ACHN (cell line): ENCODE measurements at places on chromosomes 5 and 9.

GRCh38 chr5:125139590-125139989, 393.2 kb upstream of the ZNF608 start:
- DNase-seq, result no peak

DNA sequence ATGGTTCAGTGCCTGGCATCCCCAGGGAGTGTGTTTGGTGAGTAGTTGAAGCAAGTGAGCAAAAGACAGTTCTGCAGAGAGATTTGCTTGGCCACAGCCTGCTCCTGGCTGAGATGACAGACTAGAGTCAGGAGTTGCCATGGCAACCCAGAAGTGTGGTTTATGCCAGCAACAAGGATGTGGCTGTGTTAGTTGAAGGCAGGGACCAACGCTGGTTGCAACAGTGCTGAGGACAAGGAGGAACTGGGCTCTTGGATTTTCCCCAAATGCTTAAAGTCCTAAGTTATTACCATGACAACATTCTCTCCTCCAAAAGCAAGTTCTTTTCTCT, 2.7 kb downstream of the NXNL2 start:
- peak; percentile 91 for DNase-seq

- DNase-seq, result no peak
These were observed 201.4 kb downstream of the ADAMTSL1 start for GRCh38 chr9:18675332-18675731.

GRCh38 chr9:134136996-134137299, 1.1 kb downstream of the WDR5 start:
- DNase-seq, result no peak

DNA sequence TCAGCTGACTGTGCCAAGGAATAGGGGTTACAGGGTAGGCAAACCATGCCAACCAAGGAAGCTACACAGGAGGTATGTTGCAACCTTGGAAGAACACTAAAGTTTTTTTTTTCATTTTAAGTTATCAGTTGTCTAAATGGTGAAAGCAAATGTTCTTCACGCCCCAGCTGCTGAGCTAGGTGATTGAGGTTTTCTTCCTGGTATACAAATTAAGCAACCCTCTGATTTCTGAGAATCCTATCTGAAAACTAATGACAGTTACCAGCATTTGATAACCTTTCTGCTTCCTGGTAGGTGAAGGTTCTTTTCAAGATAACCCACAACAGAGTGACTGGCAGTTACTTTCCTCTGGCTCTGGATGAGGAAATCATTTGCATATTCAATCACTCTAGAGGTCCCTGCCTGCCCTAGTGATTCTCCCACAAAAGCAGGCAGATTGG, 194.9 kb downstream of the ATP10B start:
- DNase-seq, result no peak

DNA sequence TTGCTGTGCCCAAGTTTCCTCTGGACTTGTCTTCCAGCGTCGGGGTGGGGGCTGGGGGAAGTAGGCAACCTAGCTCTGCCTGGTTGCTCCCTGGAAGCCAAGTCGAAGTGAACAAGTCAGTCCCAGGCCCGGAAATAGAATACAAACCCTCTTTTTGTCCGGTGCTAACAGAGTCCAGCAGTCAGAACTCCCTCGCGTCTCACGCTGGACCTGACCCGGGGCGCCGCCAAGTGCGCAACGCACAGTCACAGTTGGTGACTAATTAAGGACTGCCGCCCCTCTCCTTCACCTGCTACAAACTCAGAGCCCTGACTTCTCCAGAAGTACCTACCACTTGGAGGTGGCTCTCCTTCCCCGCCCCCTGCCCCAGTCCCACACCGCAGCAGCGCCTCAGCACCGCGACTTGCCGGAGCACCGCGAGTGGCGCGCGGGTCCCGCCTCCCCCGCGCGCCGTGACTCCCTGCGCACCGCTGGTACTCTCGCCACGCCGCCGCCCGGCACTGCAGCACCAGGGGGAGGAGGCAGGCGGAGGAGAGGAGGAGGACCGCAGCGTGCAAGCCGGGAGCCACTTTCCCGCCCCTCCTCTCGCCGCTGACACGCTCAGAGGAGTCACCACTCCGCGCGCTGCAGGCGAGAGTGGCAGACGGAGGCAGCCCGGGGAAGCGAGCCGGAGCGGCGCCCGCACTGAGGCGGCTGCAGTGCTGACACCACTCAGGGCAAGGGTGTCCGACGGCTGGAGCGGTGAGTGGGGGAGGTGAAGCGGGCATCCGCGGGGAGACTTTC, at the start of gene SV2C:
SV2C (plus strand) TSS at position 612 of the 783 bp plus-strand sequence. CDS start 48,368 bp downstream, outside the sequence.
- peak; percentile 6 for DNase-seq

DNA sequence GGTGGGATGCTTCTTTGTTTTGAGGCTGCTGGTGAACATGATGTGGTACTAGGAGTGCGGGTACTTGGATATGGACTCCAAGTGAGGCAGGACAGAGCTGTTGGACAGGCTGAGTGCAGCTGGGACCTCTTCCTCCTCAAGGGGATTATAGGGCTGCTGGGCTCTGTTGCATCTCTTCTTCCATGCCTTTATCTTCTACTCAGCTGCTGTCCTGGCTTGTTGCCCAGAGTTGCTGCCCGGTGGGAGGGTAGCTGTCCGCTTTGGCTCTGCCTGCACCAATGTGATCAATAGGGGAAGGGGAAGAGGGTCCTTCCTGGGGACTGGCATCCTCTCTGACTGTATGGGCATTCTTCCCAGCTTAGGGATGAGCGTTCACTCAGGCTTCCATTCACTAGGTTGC, 1217.9 kb upstream of the ACO1 start:
- no peak for DNase-seq

- no peak for DNase-seq
These were observed 292.6 kb upstream of the TAS2R1 start for GRCh38 chr5:9922719-9923118.

DNA sequence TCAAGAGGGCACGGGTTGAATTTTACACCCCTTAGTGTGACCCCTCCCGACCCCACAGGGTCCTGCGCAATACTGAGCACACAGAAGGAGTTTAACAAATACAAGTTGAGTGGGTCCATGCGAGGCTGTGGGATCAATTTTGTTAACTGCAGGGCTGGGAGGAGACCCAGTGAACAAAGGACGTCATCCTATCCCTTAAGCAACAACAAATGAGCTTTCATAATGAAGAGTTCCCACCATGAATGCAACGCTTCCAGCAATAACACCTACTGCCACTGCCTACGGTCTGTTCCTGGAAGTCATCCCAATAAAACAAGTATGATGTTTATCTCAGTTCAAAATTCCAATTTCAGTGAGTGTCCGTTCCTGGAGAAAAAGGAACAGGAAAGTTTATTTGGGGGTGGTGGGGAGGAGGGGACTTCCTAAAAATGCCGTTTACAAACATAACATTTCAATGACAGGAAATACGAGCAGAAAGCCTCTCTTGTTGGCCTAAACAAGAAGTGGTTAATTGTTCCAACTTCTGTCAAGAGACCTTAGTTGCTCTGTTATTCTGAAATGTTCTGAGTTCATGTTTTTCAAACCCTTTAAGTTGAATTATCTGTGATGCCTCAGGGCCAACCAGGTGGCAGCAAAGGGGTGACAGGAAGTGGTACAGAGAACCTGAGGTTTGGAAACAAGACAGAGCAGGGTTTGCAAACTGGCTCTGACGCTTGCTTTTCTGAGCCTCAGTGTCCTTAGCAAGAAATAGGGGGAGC, 65.8 kb upstream of the PLPP6 start:
- no peak for DNase-seq

DNA sequence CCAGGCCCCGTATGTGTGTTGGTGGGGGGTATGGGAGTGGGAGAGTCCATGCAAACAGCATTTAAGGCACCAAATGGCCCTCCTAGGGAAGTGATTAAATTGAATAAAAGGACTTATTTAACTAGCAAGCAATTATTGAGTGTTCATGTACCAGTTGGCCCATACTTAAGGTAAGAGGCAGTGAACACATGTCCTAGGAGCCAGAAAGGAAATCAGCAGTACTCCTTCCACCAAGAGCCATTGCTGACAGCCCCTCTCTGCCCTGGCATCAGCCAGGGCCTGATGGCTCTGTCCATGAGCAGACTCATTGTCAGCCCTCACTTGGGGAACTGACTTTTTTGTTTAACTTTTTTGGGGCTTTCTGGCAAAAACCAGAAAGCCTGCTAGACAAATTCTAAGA, 10.4 kb upstream of the SHROOM1 start:
- DNase-seq, result no peak

DNA sequence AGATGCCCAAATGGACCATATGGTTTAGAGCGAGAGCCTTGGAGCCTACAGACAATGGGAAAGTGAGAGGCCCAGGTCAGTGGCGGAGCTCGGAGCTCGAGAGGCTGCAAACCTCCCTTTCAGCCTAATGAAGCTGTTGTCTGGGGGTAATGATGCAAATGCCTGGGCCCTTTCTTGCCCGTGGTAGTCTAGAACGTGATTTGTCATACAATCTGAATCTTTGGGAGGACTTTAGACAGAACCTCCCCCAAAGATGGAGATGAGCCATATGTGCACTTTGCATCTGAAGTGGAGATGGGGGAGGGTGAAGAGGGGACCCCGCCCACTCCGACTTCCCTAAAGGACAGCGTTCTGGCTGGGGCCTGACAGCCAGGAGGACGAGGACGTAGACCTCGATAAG, 10.3 kb upstream of the NEUROG1 start:
- DNase-seq, result no peak

DNA sequence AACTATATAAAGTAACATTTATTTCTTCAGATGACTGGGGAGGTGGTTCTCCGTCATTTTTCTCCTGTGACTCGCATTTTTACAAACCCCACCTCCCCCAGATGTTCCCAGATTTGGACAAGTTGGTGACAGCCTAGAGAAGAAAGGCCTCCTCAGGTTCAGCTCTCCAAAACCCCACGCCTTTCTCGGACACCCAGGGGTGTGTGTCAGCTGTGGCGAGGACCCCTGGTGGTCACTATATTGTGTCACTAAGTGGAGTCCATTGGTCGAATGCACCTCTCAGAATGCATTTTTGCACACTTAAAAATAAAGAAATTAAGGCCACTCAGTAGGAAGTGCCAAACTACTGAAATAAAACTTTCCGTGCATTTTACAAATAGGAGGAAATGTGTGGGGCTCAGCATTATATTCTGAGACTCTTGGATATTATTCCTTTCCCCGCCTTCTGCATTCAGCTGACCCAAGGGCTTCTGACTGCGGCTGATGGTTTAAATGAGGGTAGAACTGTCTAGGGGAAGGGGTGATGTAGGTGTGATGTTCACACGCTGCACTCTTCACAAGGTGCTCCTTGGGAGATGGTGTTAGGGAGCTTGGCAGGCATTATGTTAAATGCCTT, 47.6 kb downstream of the ACO1 start:
- peak; percentile 49 for DNase-seq

GRCh38 chr9:86816868-86817267, 130.4 kb downstream of the GAS1 start:
- no peak for DNase-seq

- DNase-seq, result no peak
These were observed 190.1 kb downstream of the PARP8 start for GRCh38 chr5:50856401-50857119.

DNA sequence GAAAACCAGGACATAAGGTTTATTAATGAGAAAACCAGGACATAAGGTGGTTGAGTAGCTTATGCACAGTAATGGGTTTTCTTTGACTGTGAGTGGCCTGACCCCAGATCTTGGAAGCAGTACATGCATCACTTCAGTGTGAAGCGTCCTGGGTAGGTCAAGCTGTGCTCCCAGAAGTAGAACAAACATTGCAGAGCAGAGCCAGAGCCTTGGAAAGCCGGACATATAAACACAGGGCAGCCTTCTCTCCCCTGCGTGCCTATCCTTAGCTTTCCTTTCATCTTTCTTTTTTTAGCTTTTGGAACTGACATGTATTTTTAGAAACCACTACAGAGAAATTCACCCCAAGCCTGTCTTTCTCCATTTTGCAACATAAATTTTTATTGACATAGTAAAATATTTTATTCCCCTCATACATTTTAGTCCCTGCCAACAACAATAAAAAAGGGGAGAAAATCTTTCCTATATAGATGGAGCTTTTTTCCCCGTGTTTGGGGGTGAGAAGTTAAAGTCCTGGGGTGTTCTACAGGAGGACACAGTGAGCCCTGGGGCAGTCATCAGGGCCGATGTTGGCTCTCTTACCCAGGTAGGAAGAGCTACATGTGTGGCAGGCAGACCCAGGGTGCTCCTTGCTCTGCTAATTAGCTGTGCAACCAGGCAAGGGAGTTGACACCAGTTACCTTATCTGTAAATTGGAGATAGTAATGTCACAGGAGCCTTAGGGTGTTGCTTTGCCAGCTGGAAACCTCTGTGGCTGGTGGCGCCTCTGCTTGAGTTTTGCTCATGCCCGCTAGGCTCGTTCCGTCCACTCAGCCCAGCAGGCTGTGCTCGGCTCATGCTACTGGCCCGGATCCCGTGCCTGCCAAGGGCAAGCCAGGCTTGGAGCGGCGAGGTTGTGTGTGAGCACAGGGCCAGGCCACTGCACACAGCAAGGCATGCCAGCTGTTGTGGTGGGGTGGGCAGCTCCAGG, 389.6 kb downstream of the KDM4C start:
- no peak for DNase-seq

DNA sequence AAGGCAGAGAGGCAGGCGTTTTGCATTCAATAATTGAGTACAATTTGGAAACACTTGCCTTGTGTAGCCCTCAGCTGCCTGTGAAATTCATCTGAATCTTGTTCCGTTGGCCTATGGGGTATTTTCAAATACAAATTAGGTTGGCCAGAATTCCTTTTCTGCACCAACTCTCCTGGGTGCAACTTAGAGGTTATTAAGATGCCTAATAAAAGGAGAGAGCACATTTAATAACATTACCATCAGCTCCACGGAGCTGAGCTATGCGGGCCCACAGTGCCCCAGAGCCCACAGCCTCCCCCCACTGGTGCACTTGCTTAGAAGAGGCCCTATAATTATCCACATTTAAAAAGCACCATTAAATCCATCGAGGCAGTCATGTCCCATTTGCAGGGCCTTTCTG, 367.6 kb upstream of the CLINT1 start:
- no peak for DNase-seq

GRCh38 chr5:136075466-136075891, 46.7 kb downstream of the TGFBI start:
- no peak for DNase-seq

DNA sequence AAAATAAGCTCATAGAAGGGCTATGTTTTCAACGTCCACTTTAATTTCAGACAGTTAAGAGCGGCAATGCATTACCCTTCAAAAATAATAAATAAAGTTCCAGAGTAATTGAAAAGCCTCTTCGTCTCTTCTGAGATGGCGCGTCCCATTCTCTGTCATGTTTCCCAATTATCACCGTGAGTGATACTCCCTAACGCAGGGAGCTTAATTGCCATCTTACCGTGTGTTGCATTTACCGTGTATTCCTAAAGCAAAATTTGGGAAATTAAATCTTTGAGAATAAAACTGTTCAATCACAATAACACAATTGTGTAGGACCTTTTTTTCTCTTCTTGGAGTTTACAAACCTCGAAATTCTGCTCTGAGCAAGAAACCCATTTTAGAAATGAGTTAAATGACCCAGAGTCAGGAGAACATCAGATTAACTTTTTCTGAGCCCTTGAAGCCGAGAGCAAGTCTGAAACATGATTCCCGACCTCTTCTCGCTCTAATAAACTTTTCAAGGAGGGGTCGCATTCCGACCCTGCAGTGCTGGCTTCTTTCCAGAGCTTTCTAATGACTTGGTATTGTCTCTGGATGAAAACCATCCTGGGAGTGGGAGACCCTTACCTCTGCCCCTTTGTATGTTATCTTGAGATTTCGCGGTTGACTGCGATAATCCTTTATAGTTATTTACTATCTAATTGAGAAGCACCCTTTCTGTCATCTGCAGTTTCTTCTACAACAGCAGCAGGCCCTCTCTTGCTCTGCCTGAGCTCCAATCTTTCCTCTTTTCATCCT, 251.5 kb downstream of the FSTL4 start:
- DNase-seq, result no peak

- peak; percentile 71 for DNase-seq
These were observed 5.9 kb upstream of the FOXD1 start for GRCh38 chr5:73454379-73455036.
